Calu3 (cell line): ENCODE measurements at places on chromosomes 6 and 20.

DNA sequence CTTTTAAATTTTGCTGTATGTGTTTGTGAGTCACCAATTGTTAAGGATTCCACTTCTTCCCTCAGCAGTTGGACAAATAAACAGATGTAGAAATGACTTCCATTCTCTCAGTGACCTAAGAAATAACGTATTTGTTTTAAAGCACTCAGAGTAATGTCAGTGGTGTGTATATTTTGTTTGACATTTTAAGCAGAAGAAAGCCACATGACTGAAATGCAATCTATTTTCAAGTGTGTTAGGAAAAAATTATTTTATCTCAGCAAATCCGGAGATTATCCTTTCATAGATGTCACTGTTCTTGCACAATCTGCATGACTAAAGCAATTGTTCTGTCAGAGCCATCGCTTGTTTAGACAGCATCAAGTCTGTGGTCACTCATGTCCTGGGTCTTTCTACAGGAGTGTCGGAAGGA, 77.1 kb downstream of the JAG1 start:
- no peaks in the 10 kb centered on the region for H3K27me3 ChIP-seq
- H3K27ac ChIP-seq: no peak overlapping the region
- no peak overlapping the region for H3K4me3 ChIP-seq
- no peak for DNase-seq

DNA sequence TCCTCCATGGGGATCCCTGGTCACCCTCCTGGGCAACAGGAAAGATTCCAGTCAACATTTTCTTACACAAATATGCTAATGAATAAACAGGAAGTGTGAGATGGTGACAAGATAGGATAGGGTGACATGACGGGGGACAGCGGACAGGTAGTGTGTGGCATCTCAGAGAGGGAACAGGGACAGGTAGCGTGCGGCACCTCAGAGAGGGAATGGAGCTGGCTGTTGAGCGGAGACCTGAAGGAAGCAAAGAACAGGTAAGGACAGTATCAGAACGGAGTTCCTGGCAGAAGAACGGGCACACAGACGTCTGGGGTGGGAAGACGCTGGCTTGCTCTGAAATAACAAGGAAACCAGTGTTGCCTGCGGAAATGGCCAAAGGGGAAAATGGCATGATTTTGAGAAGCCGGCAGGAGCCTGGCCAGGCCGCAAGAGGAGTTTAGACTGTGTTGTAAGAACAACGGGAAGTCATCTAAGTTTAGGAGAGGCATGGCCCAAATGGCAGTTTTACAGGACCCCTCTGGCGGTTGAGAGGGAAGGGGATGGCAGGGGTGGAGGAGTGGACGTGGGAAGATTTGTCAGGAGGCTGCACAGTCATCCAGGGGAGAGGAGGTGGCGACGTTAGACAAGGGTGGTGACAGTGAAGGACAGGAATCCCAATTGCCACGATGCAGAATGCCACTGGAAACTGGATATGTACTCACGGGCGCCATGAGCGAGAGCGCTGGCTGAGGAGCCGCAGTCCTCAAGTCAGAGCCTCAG, 111.6 kb downstream of the JPH2 start:
- H3K36me3 ChIP-seq: no peaks in the 10 kb centered on the region
- no peak overlapping the region for H3K4me3 ChIP-seq
- no peaks in the 10 kb centered on the region for H3K4me1 ChIP-seq
- H3K27ac ChIP-seq: no peak overlapping the region
- peaks cover 81% of the 10 kb centered on the region for H3K27me3 ChIP-seq
- no peak for DNase-seq

GRCh38 chr6:7832904-7833750, 77.5 kb downstream of the TXNDC5 start:
- H3K4me1 ChIP-seq: no peaks in the 10 kb centered on the region
- no peaks in the 10 kb centered on the region for H3K36me3 ChIP-seq
- no peak for DNase-seq
- peaks cover 28% of the 10 kb centered on the region for H3K27me3 ChIP-seq

DNA sequence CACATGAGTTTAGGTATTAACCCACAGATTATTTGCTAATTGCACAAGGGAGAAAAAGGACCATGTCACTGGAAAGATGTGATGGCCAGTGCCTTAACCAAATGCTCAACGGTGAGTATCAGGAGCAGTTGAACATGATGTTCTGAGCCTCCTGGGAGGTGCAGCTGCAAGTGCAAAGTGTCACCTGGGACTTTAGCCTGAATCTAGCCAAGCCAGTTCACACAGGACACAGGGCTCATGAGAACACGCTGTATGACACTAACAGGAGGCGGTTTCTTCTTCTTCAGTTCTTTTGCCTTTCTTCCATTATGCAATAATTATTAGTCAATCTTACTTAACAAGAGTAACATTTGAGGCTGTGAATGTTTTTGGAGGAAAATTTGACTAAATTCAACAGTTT, 225.3 kb downstream of the THBS2 start:
- H3K4me3 ChIP-seq: no peak overlapping the region
- peaks cover 4% of the 10 kb centered on the region for H3K36me3 ChIP-seq
- no peak overlapping the region for H3K27ac ChIP-seq
- DNase-seq: no peak
- H3K27me3 ChIP-seq: no peaks in the 10 kb centered on the region

DNA sequence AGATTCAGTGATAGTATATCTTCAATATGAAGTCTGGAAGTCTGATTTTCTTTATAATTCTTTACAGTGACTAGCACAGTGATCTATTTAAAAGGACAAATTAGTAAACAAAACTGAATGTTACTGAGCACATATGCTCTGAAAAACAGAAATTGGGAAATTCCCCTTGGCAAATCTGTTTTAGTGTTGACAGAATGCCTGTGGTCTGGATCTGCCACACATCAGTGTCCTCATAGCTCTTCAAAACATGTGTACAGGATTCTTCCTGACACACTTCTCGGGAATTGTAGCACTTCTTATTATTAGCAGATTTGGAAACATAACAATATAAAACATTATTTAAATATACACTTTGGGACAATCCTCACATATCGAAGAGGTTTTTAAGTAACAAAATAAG, 354.3 kb downstream of the COL12A1 start:
- no peak overlapping the region for H3K27ac ChIP-seq
- H3K4me3 ChIP-seq: no peak overlapping the region
- DNase-seq: no peak
- no peaks in the 10 kb centered on the region for H3K36me3 ChIP-seq
- no peaks in the 10 kb centered on the region for H3K27me3 ChIP-seq

DNA sequence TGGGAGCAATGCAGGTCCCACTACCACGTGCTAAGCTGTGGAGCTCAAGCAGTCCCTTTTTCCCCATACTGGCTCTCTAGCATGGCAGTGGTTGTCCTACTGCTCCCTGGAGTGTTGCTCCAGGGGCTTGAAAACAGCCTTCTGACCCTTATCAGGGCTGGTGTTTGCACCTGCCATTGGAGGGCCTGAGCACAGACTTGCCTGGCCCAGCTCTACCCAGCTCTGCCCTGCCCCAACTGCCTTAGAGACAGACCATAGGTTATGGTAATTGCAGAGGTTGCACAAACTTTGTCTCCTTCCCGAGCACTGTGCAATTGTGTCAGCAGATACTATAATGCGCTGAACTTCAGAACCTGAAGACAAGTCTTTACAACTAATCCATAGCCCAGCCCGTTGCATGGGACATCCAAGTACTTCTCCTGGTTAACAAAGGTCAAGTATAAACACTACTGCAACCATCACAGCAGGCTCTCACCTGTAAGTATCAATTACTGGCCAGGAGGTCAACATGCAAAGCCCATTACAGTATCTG, 58.7 kb downstream of the PDSS2 start:
- no peak overlapping the region for H3K27ac ChIP-seq
- DNase-seq: no peak
- no peaks in the 10 kb centered on the region for H3K27me3 ChIP-seq
- no peak overlapping the region for H3K4me3 ChIP-seq
- no peaks in the 10 kb centered on the region for H3K36me3 ChIP-seq
- no peaks in the 10 kb centered on the region for H3K4me1 ChIP-seq

GRCh38 chr6:96613291-96613999, 50.5 kb downstream of the FHL5 start:
- no peaks in the 10 kb centered on the region for H3K36me3 ChIP-seq
- DNase-seq: no peak
- no peaks in the 10 kb centered on the region for H3K4me1 ChIP-seq

GRCh38 chr6:31037682-31038081, 27.4 kb downstream of the MUC22 start:
- H3K4me3 ChIP-seq: no peak overlapping the region
- H3K27me3 ChIP-seq: peaks cover 11% of the 10 kb centered on the region
- no peak overlapping the region for H3K27ac ChIP-seq
- DNase-seq: no peak

DNA sequence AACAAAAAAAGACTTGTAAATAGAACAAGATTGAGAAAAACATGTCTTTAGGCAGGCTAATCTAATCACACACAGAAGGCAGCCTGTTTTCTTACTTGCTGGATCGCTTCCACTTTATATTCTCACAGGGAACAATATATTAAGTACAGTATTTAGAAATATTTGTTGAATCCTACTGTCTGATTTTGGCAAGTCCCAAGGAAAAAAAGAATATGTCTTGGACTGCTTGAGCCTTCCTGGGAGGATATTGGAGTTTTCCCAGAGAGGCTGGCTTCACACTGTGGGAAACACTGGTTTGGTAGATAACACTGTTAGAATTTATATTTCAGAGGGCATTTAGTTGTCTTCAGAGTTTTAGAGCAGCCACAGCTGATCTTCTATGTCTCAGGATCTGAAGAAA, 229.7 kb downstream of the PRL start:
- no peaks in the 10 kb centered on the region for H3K36me3 ChIP-seq
- H3K27ac ChIP-seq: peak overlapping the region; percentile 41
- H3K4me3 ChIP-seq: no peak overlapping the region
- no peak for DNase-seq
